Foreskin fibroblast (primary cell): ENCODE measurements at places on chromosomes 11 and 22.

- no peak for DNase-seq
These were observed 27.1 kb upstream of the TMA7B start for GRCh38 chr22:39932918-39933649.

DNA sequence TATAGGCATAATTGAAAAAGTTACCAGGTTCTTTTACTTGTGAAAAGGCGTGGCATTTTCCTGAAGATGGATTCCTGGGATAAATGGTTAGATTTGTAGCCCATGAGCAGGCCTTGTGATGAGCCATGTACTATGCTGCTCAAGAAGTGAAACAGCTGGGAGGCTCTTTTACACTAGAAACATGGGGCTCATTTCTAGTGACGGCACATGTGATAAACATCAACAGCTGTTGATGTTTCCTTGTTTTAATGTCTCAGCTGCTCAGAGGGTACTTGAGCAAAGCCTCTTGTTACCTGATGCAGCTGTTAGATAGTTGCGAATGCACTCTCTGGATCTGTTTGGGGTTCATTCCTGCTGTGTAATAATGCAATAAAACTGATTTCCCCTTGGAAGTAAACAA, 396.8 kb downstream of the GUCY1A2 start:
- no peak for DNase-seq

GRCh38 chr11:93481696-93482095, 61.5 kb downstream of the SMCO4 start:
- DNase-seq: no peak

DNA sequence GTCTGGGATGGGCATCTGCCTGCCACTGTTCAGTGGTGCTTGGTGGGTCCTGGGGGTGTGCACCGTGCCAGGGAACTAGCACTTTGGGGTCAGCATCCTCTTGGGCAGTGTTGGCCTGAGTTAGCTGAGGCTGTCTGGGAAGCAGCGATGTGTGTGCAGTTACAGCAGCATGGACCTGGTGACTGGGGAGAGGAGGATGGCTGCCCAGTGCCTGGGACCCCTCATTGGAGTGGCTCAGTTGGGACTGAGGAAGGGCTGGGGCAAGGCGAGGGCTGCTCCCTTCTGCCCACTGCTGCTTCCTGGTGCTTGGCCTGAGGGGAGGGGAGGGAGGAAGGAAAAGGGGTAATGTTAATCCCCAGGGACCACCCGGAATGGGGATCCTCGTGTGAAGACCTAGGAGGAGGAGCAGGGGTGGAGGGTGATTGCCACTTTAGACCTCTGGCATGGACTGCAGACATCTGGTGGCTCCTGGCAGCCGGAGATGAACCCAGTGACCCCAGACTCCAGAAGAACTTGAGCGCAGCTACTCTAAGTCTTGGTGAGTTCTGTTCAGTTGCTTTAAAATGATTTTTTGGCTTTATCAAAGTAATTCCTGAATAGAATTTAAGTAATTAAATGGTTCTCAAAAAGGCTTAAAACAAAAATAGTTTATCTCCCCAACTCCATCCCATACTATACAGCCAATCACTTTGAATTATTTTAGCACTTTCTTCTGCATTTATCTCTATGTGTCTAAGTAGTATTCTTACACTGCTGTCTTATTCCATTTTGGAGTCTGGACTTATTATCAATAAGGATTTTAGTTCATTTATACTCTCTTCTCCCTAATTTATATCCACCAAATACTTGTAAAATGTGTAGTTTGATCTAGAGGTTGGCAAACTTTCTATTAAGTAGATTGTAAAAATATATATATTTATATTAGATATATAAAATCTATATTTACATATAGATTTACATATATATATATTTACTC, 15.4 kb upstream of the TMEM191C start:
- no peak for DNase-seq

DNA sequence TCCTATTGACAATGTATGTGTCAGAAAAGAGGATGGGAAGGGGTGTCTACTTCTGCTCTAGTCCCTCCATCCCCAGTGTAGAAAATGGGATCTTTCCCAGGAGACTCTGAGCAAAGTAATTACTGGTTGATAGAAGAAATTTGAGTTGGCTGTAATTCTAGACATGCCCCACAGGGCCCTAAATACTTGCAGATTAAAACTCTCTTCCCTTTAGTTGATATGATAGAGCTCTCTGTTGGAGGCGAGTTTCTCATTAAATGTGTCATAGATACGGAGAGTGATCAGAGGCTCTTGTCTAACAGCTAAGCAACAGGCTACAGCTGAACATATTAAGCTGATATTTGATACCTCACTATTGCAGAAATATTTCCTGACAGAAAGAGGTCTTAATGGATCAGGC, 32.9 kb downstream of the OR52E1 start:
- no peak for DNase-seq

- DNase-seq: no peak
These were observed 70.7 kb downstream of the ANO5 start for GRCh38 chr11:22263613-22264012.

DNA sequence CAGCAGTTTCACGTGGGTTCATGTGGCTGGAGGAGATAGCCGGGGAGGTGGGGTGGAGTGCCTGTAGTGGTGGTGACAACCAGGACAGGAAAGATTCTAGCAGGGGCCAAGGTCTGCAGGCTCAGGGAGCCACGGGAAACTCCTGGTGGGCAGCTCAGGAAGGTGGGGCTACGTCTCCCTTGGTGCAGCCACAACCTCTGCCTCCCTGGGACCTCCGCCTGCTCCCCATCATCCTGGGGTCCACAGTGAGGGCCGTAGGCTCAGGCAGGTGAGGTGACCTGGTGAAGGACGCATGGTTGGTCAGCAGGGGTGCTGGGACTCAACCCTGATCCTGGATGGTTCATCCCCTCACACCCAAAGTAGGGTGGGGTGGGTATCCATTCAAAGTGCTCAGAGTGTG, 524.1 kb downstream of the TBC1D22A start:
- DNase-seq: no peak

DNA sequence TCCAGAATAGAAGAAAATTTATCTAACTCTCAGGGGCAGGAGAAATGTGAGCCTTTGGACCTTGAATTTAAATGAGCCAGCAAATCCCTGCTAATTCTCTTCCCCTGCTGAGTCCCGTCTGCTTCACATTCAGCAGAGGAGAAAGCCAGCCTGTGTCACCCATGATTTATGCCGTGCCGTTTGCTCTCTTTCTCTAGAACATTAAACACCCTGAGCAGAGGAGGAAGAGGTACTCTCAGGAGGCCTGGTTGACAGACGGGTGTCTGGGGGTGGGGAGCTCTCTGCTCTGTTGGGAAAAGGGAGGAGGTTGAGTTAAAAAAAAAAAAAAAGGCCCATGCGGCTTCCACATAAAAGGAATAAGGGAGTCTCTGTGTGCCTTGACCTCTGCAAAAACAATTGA, 11.3 kb upstream of the MTMR3 start:
- no peak for DNase-seq

DNA sequence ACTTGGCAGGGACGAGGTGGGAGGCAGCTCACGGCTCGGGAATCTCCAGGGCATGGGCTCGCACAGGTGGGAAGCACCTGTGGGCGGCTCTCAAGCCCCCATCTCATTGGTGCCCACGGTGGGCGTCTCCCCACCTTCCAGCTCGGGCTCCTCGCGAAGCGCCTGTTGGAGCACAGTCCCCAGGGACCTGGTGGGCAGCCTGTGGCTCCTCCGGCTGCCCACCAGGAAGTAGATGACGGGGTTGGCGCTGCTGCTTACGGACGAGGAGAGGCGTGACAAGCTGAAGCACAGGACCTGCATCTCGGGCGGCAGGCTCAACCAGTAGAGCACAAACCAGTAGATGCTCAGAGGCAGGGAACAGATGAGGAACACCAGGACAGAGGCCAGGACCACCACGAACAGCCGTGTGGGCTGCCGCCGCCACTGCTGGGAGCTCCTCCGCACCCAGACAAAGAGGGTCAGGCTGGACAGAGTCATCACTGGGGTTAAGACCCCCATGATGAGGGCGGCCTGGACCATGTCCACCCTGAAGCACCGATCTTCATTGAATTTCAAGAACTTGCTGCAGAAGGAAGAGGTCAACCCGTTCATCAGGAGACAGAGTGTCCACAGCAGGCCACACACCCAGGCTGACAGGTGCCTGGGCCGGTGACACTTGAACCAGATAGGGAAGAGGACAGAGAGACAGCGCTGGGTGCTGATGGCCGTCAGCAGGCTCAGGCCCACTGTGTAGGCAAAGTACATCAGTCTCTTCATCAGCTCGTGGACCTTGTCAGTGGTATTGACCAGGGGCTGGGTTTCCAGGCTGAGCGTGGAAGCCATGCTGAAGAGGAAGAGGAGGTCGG, 633 bp downstream of the MRGPRD start:
- DNase-seq: no peak

DNA sequence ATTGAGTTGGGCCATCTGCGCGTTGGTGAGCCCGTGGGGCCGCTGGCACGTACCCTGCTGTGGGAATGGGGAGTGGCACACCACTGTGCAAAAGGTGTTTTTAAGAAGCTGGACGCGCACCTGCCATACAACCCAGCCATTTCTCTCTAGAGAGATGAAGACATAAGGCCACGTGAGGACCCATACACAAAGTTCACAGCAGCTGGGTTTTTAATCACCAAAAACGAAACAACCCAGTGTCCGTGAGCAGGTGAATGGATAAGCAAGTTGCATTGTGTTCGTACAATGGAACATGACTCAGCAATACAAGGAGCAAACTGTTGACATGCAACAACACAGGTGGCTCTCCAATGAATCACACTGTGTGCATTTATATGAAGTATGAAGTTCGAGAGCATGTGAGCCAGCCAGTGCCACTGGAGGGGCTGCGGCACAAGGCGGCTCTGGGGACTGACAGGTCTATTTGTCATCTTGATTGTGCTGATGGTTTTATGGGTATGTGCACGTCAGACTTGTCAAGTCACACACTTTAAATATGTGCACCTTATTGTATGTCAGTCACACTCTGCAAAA, 30.6 kb upstream of the PANX2 start:
- no peak for DNase-seq

- DNase-seq: no peak
These were observed 23.8 kb downstream of the TEF start for GRCh38 chr22:41405588-41405987.

DNA sequence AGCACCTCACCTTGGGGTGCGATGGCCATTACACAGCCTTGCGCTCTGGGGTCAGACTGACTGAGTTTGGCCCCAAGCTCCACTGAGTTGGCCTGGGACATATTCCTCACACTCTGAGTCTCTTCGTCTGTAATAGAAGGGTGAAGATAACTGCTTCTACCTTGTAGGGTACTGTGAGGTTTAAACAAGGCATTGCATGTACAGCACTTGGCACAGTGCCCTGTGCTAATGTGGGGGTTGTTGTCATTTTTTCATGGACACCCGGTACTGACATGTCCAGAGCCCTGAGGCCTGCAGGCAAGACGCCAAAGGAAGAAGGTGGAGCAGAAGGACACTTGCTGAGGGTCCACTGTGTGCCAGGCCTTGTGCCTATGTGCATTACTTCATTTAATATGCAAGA, 50.7 kb downstream of the OTOG start:
- no peak for DNase-seq

GRCh38 chr11:67442504-67443404, 522 bp downstream of the CORO1B start:
- DNase-seq: no peak

GRCh38 chr11:75246006-75246670, 5.6 kb downstream of the TPBGL start:
- no peak for DNase-seq

- peak; percentile 14 for DNase-seq
These were observed 15.0 kb downstream of the METTL15 start for GRCh38 chr11:28123151-28123581.

DNA sequence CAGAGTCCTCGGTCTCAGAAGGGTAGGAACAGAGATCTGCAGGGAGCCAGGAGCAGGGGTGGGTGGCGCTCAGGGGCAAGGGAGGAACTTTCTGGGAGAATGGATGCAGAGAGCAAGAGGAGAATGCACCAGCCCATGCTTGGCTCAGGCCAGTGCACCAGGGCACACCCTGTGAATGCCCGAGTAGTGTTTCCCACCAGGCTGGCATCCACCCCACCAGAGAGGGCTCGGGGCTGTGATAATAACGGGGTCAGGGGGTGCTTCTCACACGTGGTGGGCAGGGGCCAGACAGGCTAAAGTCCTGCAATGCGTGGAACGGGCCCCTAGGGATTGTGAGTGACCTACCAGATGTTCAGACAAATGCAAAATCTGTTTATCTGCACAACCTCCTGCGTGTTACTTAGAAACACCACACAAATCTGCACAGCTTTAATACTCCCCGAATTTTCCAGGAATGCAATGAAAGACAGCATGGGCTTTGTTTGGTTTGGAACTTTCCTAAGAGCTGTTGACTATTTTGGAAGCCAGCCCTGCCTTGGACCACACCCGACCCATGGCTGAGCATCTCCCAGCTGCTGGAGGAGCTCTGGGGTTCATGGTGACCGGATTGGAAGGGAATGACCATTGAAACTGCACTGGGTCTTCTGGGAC, 368.3 kb downstream of the SHANK2 start:
- DNase-seq: peak; percentile 16

DNA sequence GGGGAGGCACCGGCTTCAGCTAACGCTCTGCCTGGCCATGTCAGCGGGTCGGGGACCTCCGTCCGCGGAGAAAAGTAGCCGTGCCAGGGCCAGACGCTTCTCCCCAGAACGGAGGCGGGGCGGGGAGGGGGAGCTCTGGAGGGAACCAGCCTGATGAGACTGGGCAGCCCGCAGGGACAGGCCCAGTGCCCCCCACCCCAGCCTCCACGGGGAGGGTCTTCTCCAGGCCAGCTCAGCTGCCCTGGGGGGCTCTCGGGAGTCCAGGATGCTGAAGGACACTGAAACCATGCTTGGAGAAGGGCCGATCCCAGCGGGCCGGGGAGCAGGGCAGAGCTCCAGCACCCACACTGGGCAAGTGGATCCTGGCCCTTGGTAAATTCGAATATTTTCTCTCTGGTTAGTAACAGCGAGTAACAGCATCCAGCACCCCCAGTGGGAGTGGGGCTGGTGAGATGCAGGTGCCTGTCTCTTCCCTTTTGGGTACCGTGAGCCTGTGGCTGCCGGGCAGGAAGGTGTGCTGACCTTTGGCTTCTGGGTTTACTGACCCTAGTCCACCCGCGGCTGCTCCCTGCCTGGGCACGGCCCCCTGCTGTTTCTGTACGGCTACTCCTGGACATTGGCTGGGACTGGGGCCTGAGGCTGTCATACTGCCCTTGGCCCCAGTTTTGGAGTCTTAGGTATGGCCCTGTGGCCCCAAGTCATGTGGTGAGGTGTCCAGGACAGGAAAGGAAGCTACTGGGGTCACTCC, 35.8 kb downstream of the GRAMD4 start:
- no peak for DNase-seq

DNA sequence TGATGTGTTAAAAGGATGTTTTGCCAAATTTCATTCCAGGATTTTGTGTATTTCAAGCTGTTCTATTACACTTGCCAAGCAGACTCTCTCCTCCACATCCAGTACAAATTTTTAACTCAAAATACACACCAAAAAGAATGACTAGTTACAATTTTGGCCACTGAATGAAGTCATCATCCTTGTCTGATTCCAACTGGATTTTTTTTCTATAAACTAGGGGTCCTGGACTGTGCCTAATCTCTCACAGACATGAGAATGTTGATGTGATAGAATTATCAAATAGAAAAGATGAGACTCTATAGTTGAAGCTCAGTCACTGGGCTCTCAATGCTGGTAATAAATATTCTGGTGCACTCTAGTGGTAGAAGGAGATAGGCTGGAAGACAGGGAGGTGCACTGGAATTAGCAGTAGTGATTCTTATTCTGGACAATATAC, 85.8 kb downstream of the FANCF start:
- no peak for DNase-seq

- no peak for DNase-seq
These were observed 18.2 kb upstream of the WDR74 start for GRCh38 chr11:62857541-62857982.

GRCh38 chr22:39221999-39222686, 22.6 kb downstream of the PDGFB start:
- DNase-seq: no peak

GRCh38 chr11:129729216-129729615, 86.4 kb upstream of the TMEM45B start:
- DNase-seq: no peak
